Coronary artery (tissue), 2 donors: ENCODE measurements at places on chromosomes 16 and 17.

DNA sequence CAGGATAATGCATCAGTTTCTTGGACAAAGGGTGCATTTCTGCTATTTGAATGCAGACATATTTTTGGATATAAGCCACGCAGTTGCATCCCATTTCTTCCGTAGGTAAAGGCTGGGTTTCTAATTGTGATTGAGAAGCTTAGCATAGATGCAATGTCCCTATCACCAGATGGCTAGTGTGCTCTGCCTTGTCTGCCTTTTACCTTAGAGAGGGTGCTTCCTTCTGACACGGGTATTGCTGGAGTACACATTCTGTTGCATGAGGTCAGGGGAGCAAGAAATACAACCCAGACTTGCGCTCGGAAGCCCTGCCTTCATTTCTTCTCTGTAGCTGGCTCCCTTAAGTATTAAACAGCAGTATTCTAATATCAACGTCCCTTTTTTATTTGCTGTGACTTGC lies 337.4 kb downstream of the WWOX start:
- DNase-seq, result no peak

DNA sequence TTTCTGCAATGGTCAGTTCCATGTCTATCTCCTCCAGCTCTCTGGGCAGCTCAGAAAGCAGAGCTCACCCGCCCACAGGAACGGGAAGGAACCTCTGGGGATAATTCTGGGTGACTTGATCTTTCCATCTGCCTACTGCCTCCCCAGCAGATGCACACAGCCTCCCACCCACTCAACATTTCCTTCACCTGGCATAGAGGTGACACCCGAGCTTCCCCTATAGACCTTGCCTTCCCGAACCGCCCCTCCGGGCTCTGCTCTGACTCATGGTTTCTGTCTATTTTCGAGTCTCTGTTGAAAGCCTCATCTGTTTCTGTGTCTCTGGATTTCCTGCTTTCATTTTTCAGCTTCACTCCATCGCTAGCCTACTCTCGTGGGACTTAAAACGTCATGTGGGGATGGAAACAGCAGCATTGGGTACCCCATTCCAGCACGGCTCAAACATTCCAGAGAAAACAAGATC lies 11.4 kb downstream of the GGA3 start:
- DNase-seq, result peak; percentile 86

- DNase-seq, result no peak
These were observed 8.3 kb upstream of the RAB5C start for GRCh38 chr17:42163113-42163512.

DNA sequence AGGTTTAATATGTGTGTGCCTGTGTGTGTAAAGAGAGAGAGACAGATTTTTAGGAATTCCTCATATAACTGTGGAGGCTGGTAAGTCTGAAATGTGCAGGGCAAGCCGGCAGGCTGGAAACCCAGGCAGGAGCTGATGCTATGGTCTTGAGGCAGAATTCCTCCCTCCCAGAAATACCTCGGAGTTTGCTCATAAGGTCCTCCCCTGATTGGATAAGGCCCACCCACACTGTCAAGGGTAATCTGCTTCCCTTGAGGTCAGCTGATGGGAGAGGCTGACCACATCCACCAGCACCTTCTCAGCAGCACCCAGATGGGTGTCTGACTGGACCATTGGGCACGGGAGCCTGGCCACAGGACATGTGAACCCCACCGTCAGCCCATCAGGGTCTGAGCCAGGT lies 42.4 kb downstream of the C16orf95 start:
- DNase-seq, result no peak

- DNase-seq, result no peak
These were observed 4.5 kb upstream of the TCAP start for GRCh38 chr17:39660397-39661385.

GRCh38 chr17:39809221-39809620 lies 54.9 kb downstream of the IKZF3 start:
- DNase-seq, result no peak

- DNase-seq, result no peak
These were observed 375 bp upstream of the SPN start for GRCh38 chr16:29662729-29663015.

DNA sequence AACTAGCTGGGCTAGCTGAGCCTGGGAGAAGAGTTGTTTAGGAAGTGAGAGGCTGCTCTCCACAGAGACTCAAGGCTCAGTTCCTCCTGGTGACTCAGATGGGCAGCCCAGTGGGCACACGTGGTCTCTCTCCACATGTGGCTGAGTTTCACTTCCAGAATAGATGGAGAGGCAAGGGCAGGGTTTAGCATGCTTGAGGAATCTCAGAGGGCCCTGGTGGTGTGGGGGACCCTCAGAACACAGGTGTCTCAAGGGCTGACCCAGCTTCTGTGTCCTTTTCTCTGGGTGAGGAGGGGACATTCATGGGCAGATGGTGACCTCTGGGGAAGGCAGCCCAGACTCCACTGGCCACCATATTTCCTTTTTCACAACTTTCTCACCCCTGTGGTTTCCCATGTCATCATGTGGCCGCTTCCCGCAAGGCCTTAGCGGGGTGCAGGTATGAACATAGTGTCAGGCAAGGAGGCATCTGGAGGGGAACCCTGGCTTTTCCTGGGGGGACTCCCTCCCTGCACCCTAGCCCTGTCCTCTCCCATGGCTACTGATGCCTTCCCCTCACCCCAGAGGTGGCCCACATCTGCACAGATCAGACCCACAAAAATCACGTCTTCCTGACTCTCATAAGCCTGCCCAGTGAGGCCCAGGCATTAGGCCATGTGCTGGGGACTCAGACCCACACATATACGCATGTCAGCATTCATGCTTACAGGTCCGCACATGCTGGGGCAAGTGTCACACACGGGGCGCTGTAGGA lies 3.3 kb downstream of the GRN start:
- no peak for DNase-seq

GRCh38 chr17:47785538-47786123 lies 36.0 kb downstream of the OSBPL7 start:
- peak; percentile 43 for DNase-seq

- no peak for DNase-seq
These were observed 31.7 kb upstream of the TAOK1 start for GRCh38 chr17:29358416-29358815.

- no peak for DNase-seq
These were observed 202.3 kb downstream of the RAB11FIP4 start for GRCh38 chr17:31593806-31594205.

DNA sequence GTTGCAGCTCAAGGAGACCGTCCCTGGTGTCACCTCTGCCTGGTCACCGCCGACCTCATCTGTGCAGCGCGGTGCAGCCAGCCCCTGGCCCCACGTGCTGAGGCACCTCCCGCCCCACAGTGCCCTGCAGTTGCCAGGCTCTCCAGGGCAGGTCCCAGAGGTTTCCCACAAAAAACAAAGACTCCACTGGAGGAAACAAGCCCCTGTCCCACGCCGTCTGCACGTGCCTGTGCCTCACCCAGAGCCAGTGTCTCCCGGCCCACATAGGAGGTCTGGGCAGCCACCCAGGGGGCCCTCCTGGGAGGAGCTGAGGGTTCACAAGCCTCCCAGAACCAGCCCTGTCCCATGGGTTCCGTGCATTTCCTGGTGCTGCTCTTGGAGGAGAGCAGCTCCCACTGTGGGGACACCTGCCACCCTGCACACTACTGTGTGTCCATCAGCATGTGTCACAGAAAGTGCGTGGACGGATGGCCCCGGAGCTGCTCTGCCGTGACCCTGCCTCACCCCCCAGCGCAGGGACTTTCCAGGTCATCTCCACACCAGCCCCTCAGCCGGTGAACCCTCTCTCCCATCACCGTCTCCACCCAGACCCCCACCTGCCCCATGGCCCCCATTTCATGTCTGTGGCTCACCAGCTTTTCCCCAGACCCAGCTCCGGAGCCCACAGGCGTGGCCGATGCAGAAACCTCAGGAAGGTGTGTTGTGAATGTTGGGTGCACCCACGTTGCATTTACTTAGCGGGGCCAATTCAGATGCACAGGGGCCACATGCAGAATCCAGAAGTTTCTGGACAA lies 17.0 kb upstream of the CDH15 start:
- no peak for DNase-seq

DNA sequence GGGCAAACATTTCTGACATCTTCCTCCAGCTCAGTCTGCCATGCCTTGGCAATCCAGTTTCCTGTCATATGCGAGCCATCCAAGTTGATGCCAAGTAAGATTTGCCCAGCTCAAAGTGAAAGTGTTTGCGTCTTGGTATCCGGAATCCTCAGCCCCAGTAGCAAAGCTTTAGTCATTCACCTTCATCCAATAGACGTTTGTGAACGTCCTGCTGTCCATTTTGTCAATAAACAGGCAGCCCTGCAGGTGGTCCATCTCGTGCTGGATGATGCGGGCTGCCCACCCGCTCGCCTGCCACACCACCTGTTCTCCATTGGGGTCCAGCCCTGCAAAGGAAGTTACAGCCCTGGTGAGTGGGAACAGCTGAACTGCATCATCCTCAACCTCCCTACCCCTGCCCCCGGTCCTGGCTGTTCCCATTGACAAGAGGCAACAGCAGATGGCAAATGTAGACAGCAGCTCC lies 1.5 kb downstream of the PDF start:
- DNase-seq, result no peak

- no peak for DNase-seq
These were observed 32.6 kb downstream of the NUBP1 start for GRCh38 chr16:10776280-10776679.

DNA sequence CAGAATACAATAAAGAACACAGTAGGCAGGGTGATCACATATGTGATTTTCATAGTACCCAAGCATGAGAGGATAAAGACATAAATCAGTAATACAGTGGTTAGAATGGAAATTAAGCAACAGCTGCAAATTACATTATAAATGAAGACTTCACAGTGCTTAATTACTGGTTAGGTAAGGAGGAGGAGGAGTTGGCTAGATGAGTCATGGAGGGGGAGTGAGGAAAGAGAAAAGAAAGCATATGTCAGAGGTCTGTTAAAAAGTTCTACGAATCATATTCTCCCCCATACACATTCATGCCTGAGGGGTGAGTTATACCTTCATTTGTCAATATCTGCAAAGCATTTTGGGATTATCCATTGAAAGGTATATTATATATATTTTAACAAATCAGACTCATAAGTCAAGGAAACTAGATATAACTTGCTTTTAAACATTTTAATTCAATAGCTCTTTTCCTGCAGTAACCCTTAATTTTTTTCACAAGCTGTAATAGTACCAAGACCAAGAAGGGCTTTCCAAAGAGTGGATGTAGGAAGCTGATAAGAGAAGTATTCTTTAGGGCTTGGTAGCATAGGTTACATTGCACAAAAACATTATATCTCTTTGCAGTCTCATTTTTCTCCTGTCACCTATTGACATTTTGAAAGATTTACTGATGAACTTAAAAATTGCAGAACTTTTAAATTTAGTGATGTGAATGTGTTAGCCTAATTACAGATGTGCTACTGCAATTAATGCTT lies 99.3 kb downstream of the STXBP4 start:
- no peak for DNase-seq
